HS-5 (cell line): ENCODE measurements at places on chromosomes 12 and 14.

DNA sequence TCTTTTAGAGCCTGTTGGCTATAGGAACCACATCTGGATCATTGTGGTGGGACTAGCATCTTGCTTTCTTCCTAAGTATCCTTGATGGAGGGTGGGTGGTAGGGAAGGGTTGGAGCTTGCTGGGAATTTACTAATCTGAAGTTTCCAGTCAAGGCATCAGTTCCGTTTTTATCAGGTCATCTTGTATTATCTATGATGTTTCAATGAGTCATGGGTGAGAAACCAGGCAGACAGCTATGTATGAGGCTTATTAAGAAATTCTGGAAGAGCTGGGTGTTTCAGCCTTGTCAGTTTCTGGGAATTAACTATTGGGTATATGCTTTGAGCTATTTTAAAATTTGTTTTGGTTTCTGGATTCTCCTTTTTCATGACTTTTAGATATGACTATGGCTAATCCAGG, 11.3 kb downstream of the TSFM start:
- DNase-seq: peak; percentile 70

DNA sequence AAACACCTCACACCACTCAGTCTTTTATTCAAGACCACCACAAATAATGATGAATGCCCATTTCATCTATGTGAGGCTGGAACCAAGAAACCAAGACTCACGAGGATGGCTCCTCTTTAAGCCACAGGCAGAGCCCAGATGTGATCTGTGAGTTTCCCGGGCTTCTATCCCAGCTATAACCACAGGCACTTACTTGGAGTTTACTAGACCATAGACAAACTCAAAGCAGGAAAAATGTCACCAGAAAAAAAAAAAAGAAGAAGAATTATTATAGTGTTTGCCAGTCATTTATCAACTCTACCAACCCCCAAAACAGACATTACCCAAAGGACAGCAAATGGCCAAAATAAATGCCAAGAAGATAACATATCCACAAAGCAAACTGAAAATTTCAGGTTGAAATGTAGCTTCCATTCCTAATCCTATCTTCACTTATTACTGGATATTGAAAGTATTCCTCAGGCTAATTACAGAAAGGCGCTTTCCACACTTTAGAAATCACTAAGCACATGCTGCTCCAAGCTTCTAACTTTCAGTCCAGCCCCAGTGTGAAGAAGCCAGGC, 44.7 kb downstream of the ZFYVE1 start:
- DNase-seq: no peak

- no peak for DNase-seq
Observed at GRCh38 chr14:101113108-101113612, 209.6 kb upstream of the RTL1 start.

DNA sequence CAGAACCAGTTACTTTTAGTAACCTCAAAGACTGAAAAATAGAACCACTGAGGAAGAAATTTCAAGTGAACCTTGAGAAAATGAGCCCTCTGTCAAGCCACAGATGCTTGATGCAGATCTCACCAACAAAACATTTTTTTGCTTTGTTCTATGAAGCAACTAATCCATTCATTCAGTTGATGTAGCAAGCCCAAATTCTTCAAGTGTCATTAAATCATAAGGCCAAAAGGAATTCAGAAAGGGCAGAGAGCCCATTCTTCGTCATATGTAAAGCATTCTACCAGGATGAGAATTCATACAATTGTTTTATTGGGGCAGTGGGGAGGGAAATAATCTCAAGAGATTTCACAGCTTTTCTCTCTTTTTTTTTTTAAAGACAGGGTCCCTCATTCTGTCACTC, 218.0 kb upstream of the RGS6 start:
- DNase-seq: peak; percentile 83

GRCh38 chr12:57319678-57320469, 68.9 kb upstream of the STAC3 start:
- DNase-seq: no peak

GRCh38 chr14:32940066-32940651, 1.5 kb downstream of the NPAS3 start:
- no peak for DNase-seq

DNA sequence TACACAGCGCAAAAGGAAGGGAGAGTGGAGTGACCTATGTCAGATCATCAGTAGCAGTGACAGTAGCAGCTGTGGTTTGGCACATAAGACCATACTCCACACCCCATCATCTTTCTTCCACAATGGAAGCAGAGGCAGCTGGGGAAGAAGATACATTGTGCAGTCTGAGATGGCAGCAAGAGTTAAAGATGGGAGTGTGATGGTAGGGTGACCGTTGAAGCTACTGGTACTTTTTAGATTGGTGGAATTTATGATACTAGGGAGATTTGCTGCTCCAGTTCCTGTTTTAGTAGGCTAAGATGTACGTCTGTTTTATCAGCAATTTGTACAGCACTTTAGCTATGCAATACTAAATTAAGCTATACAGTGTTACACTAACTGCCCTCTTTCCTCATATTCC, 291.0 kb downstream of the FUT8 start:
- no peak for DNase-seq

DNA sequence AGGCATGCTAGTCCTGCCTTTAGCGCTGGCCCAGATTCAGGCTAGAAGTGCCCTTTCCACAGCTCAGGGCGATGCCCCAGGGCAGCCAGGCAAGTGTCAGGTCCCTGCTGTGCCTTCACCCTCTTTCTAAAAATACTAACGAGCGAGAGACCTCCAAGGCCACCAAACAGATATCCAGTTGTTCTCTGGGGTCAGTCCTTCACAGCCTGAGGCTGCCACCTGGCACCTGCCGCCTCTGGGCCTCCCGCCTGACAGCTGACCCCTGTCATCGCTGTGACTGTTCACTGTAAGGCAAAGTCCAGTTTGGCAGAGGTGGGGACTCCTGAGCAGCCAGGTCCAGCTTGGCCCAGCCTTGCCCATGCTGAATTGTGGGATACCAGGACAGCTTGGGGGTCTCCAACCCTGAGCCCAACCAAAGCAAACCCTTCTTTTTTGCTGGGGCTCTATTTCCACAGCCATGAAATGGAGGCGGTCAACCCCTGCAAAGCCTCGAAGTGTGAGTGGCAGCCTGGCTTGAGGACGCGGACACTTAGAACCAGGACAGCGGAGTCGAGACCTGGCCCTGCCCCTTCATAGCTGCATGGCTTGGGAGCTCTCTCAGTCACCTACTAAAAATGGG, 79.9 kb downstream of the NINJ2 start:
- DNase-seq: no peak

GRCh38 chr12:125185740-125186470, 120.7 kb downstream of the AACS start:
- no peak for DNase-seq

DNA sequence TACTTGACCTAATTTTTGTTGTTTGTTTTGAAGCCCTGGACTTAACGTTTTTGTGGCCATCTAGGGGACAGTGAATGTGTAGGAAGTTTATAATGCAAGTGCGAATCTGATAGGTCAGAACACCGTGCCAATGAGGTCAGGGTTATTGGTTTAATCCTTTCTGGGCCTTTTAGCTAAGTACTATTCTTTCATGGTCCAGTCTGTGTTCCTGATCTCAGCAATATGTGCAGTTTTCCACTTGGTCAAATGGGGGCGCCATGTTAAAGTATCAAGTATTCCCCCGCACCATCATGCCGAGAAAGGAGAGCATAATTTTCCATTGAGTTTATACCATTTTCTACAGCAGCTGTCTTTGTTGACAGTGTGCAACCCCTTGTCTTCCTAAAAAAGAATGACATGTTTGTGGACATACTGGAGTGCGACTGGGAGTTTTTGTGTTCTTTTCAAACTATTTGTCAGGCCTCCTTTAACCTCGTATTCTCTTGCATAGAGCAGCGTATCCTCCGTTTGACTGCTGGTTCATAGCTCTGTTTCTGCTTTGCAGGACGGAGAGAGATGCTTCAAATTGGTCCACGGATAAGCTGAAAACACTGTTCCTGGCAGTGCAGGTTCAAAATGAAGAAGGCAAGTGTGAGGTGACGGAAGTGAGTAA, 1.3 kb downstream of the AHSA1 start:
- no peak for DNase-seq

- no peak for DNase-seq
Observed at GRCh38 chr14:89243286-89243685, 173.7 kb downstream of the FOXN3 start.

- DNase-seq: no peak
Observed at GRCh38 chr12:70795608-70796007, 124.9 kb downstream of the PTPRR start.

DNA sequence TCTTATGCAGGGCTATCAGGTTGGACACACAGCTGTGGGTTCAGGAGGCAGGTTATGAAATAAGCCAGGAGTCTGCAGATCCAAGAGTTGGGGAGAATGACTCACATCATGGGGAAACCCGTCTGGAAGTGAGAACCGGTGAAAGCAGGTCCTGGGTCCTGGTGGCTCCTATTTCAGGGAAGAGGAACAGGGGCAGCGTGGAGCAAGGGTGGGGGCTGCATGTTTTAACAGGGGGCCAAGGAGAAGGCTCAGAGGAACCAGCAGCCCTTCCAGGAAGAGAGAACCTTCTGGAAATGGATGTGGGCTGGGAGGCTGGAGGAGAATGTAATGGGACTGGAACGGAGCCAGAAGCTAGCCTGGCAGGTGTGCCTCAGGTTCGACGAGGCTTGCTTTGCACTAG, 7.8 kb upstream of the KRT74 start:
- DNase-seq: no peak

- no peak for DNase-seq
Observed at GRCh38 chr12:50901685-50902113, 50.6 kb upstream of the HIGD1C start.

- DNase-seq: no peak
Observed at GRCh38 chr12:38809832-38810231, 95.6 kb downstream of the CPNE8 start.

- no peak for DNase-seq
Observed at GRCh38 chr12:121805171-121806008, 1.6 kb downstream of the SETD1B start.

GRCh38 chr14:64912261-64912660, 2.0 kb upstream of the CHURC1 start:
- no peak for DNase-seq

- no peak for DNase-seq
Observed at GRCh38 chr14:103026988-103027387, 30.4 kb downstream of the CDC42BPB start.

DNA sequence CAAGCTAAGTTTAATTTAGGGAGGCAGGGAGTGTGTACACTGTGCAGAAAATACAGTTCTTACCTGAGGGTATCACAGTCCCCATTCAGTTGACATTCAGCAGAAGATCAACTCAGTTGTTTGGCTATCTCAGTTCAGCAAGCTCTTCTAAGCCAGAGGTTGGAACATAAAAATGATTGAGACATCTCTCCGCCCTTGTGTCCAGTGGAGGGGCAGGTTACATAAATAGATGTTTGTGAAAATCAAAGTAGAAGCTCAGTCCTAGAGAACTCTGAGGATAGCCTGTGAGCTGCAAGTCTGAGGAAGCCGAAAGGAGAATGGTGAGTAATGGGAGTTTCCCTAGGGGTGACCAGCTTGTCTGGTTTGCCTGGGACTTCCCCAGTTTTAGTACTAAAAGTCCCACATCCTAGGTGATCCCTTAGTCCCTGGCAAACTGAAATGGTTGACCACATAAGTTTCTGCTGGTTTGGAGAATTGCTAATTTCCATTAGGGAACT, 251.4 kb upstream of the ATP2B1 start:
- no peak for DNase-seq
